Stimulated activated CD8-positive, alpha-beta memory T cell treated with anti-CD3 and anti-CD28 coated beads, Interleukin-4, amount 100 ng/mL, for 24 hours (primary cell): ENCODE measurements at places on chromosomes 13 and 19.

- no peak for DNase-seq
These were observed 6.7 kb upstream of the JUND start for GRCh38 chr19:18287836-18288772.

- DNase-seq = no peak
These were observed 407.4 kb upstream of the ZNF507 start for GRCh38 chr19:31937983-31938382.

DNA sequence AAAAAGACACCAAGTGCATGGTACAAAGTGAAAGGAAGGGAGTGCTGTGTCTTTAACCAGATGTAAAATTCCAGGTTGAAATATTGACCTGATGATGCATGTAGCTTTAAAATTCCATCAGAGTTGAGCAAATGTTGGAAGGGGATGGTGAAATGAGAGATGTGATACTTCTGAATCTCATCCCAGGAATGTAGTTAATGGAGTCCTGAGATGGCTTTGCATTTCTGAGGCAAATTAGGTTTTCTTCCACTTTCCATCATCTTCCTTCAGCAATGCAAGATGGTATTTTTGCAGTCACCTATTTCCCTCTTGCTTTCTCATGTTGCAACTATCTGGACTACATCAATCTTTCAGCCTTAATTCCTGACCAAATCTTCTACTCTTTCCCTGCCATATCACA lies 194.1 kb upstream of the MIR17HG start:
- DNase-seq = no peak

DNA sequence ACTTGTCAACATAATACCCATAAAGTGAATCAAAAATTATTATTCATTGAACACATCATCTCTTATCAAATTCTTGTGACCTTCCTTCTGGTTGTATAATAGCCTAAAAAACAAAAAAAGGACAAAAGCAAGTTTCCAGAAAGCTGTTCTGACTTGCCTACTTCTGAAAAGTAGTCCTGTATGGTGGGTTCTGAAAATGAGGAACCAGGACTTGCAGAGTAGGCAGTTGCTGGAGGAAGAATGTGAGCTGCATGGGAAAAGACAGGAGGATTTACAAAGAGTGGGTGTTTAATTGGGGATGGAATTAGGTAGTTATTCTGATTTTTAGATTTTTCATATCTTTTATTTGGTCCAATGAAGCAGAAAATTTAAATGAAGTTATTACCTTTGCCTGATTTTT lies 56.7 kb downstream of the RCBTB2 start:
- no peak for DNase-seq

- DNase-seq = no peak
These were observed 283.8 kb downstream of the DCT start for GRCh38 chr13:94195715-94196114.

GRCh38 chr19:34254046-34254697 lies at the start of gene GARRE1:
Gene GARRE1 (plus strand): TSS chr19:34254554. CDS start chr19:34300474, 45,920 bp downstream.
- peak; percentile 79 for DNase-seq

GRCh38 chr19:40778706-40779284 lies 748 bp downstream of the RAB4B start:
- no peak for DNase-seq

- DNase-seq = no peak
These were observed 249.7 kb upstream of the IRS2 start for GRCh38 chr13:110036060-110036459.

DNA sequence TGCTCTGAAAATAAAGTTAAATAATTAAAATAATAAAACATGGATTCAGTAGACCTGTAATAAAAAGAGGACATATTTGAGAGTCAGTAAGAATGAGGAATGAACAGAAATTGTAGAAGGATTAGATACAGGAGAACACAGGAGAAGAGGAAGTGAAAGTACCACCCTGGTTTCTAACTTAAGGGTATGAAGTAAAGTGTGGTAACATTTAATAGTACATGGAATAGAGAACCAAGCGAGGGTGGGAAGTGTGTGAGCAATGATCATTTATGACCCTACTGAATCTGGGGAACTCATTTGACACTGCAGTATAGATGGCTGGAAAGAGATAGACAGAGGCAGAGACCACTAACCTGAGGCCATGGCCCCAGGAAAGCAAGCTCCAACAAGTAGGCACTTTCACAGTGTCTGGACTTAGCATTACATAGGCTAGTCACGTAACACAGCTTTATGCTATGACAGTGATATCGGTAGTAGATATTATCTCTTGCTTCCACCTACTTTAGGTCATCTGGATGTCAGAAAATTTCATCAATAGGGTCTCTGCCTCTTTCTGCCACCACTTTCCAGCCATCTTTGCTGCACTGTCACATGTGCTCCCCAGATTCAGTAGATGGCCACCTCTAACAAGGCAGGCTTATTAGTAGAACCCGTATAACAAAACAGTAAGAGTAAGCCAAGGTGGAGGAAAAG lies 633.9 kb upstream of the MIR17HG start:
- DNase-seq = no peak

- DNase-seq = no peak
These were observed 14.3 kb upstream of the TM9SF2 start for GRCh38 chr13:99486996-99487395.

- DNase-seq = no peak
These were observed 16.2 kb downstream of the CLEC11A start for GRCh38 chr19:50739132-50739913.

GRCh38 chr13:55073000-55073399 lies 2044.4 kb downstream of the OLFM4 start:
- DNase-seq = no peak

- DNase-seq = no peak
These were observed 14.7 kb upstream of the EVI5L start for GRCh38 chr19:7815325-7815724.

DNA sequence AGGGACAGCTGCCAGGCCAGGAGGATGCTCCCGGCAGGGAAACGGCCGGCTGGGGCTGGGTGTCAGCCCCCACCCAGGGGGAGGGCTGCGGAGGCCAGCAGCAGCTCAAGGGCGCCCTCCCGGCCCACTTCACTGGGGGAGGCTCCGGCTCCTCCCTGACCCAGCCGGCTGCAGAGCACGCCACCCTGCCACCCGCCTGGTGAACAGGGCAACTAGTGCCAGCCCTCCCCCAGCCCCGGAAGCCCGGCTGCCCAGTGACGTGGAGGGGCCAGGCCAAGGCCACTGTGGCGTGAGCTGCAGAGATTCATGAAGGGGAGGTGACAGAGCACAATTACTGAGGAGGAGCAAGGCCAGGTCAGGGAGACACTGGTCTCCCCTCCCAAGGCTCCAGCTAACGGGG lies 14.7 kb downstream of the REXO1 start:
- DNase-seq = no peak

- DNase-seq = no peak
These were observed 1315.4 kb downstream of the EFNB2 start for GRCh38 chr13:105220063-105220462.

DNA sequence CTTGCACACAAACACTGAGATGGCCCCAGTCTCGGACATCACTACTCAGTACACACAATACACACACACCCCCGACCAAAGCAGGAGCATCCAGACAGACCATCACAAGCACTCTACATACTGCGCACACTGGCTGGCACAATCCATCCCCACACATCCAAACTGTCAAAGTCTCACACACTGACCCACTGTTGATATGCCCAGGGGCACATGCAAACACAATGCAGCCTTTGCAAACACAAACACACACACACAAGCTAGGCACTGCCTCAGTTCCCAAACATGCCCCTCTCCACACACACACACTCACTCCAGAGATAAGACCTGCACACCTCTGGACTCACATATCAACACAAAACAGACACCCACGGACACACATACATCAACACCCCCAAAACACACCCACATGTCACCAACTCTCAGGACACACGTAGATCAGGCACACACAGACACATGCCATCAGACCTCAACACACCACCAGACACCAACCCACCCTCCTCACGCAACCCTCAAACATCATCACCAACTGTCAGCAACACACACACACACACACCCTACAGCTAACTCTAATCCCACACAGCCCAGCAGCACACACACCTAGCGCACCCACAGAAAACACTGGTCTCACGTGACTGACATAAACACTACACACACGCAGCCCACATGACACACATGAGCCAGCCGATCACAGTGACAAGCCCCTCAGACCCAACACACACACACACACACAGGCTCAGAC lies 1.9 kb downstream of the BBC3 start:
- no peak for DNase-seq

- DNase-seq = peak; percentile 64
These were observed 843 bp downstream of the ANO8 start for GRCh38 chr19:17333611-17334413.

- no peak for DNase-seq
These were observed 353.1 kb downstream of the UQCRFS1 start for GRCh38 chr19:28859811-28860210.

- DNase-seq = no peak
These were observed 248.3 kb downstream of the DLEU7 start for GRCh38 chr13:50595196-50595595.

DNA sequence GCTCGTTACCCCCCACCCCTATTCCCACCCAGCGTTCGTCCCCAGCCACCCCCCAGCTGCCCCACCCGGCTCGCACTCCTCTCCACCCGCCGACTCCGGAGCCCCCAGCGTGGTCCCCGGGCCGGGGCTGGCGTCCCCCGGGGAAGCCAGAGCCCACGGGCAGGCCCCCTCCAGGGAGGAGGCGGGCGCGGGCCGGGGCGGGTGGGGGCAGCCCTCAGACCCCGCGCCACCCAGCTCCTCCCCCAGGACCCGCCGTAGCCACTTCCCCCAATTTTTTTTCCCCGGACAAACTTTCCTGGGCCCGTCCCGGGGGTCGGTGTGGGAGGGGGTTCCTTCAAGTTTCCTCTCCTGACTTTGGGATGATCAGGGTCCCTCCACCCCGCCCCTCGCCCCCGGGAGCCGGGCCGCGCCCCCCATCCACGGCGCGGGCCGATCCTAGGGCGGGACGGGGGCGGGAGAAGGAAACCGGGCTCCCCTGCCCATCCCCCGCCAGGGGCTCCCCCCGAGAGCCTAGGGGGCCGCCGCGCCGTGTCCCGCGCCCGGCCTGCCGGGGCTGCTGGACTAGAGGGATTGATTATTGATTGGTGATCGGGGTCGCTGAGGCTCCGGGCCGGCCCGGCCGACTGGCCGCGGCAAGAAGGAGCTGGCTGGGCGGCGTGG lies 927 bp upstream of the TSHZ3 start:
- DNase-seq = no peak

DNA sequence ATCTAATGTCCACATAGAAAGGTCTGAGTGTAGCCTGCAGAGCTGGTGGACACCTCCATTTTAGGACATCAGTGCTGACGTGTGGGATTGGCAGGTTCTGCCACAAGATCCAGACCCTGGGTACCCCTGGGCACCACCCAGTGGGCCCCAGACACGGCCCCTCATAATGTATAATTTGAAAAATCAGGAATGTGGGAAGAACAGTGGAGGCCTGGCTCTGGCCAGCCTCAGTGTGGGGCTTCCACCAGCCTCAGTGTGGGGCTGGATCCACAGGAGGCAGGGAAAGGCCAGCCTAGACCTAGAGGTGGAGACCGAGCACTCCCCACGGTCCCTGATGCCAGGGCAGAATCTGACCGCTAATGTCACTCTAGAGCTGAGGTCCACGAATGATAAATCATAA lies 150.7 kb upstream of the SOX1 start:
- DNase-seq = no peak

DNA sequence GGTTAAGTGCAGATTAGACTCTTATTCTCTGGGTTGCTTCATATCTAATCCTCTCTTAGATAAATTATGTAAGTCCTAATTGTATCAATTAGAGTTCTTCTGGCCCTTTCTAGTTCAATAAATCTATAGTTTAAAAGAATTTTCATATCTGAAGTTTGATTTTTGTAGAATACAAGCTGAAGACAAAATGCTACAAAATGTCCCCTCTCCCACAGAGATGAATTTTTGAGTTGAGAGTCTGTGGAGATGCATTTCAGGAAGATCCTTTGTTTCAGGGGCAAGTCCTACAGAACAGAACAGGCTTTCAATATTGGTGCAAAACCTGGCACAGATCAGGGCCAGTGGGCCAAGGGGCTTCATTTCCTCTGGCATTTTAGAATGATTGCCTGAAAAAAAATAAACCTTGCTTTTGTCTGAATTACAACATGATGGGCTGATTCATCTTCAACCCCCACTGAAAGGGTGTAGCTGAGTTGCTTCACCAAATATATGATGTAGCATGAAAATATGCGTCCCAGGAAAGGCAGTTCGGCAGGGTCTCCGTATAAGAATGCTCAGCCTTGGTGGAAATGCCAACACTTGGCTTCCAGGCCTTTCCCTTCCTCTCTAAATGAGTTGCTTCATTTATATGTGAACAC lies 6.4 kb upstream of the IPO5 start:
- DNase-seq = no peak

DNA sequence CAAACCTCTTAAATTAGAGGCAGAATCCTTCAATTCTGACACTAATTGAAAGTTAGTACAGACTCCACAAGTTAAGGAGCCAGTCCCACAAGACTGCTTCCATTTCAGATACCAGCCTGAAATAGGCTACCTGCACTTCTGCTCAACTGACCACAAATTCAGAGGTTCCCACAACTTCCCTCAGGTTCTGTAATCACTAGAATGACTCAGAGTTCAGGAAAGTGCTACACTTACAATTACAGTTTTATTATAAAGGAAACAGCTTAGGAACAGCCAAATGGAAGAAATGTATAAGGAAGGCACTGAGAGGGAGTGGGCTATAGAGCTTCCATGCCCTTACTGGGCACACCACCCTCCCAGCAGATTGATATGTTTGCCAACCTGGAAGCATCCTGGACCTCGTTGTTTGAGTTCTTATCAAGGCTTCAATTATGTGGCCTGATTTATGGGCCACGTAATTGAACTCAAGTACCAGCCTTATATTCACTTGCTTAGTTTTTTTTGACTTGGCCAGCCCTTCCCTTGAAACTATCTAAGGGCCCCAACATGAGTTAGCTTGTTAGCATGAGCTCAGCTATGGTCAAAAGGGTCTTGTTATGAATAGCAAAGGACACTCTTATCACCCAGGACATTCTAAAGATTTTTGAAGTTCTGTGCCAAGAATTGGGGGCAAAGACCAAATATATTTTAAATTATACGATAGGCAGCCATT lies 25.9 kb downstream of the NBEA start:
- DNase-seq = no peak

DNA sequence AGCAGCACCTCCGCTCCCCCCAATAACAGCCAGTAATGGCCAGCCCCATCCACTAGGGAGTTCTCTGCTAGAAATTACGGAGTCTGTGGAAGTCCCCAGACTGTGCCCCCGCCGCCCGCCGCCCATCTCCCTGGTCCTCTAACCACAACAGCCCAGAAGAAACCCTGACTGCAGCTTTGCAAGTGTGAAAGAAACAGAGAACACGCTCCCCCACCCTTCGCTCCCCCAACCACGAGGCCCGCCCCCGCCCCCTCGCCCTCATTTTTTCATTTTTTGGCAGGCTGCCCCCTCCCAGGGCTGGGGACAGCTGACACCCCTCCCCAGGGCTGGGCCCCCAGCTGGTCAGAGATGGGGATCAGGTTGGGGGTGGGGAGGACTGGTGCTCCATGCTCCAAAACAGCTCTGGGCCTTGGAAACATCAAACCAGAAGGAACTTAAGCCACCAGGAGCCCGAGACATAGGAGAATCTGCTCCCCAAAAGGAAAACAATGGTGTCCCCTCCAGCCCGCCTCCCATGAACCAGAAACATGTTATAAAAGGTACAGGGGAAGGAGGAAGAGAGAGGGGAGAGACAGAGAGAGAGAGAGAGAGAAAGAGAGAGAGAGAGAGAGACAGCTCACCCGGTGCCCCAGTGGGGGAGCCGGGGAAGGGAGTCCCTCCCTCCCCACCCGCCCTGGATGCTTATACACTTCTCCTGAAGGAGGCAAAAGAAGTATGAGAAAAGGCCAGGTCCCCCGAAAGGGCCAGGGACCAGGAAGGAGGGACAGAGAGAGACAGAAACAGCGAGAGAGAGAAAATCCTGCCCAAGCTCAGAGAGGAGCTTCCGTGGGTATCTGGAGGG lies 29.8 kb upstream of the ASF1B start:
- no peak for DNase-seq
